Stimulated activated CD8-positive, alpha-beta memory T cell treated with anti-CD3 and anti-CD28 coated beads, Interleukin-2, amount 100 ng/mL, for 1 hour (primary cell): ENCODE measurements at places on chromosomes 1 and 21.

GRCh38 chr1:219128957-219129356 lies 44.7 kb upstream of the LYPLAL1 start:
- no peak for DNase-seq

DNA sequence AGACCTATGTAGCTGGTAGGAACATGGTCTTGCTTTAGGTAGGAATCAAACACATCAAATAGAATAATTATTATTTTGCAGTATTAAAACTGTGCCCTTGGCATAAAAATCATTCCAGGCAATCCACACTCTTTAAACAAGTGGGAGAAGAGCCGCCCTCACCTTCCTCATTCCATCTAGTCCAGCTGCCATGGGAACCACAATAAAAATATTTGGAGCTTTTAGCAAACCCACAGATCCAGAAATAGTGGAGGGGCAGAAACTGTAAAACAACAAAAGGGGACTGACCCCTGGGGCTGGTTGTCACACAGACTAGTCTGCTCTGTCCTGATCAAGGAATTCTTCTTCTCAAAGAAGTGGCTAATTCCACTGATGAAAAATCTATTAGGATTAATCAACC lies 61.6 kb downstream of the PTPRC start:
- DNase-seq, result no peak

DNA sequence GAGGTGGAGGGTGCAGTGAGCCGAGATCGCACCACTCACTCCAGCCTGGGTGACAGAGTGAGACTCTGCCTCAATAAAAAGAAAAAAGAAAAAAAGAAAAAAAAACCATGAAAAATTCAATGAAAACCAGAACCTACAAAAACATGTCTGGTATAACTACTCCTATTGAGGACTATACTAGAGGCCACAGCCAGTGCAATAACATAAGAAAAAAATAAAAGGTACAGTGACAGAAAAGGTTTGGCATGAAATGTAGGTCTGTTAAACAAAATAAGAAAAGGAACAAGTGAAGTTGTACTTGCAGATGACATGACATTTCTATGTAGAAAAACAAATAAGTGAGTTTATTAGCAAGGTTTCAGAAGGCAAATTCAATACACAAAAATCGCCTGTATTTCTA lies 8.2 kb downstream of the NADK start:
- DNase-seq, result no peak

GRCh38 chr1:19448491-19449439 lies 36.6 kb downstream of the CAPZB start:
- no peak for DNase-seq

GRCh38 chr1:30263405-30263804 lies 460.0 kb downstream of the MATN1 start:
- DNase-seq, result no peak

DNA sequence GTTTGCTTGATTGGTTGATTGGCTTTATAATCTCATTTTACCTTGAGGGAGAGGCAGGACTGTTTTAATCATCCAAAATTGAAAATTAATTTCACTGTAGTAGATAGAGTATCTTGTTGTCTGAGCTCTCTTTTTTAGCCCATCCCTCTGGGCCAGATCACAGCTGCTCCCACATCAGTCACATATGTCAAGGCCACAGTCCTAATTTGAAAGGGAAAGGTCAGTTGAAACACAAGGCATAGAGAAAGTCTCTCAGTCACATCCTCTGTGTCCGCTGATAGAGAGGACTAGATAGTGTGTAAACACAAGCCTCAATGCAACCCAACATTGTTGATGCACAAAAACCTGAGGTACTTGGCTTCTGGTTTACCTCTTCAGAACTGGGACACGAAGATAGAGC lies 6.8 kb downstream of the C1orf74 start:
- DNase-seq, result no peak

- DNase-seq, result no peak
These were observed 38.9 kb downstream of the XPR1 start for GRCh38 chr1:180670681-180671080.

DNA sequence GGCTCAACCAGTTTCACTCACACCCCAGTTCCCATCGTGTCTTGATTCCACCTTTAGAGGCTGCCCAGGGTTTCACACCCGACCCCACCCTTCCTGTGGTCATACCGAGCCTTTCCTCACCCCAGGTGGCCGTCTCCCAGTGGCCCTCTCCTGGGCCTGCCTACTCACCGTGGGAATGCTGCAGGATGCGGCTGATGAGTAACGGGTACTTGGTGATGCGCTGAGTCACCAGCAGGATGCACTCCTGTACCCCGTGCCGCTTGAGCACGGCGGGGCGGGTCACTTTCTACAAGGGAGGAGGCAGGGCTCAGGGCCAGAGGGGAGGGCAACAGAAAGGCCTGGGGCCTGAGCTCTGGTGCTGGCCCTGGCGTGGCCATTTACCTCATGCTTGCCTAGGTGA lies 16.4 kb downstream of the ARHGEF2 start:
- no peak for DNase-seq

DNA sequence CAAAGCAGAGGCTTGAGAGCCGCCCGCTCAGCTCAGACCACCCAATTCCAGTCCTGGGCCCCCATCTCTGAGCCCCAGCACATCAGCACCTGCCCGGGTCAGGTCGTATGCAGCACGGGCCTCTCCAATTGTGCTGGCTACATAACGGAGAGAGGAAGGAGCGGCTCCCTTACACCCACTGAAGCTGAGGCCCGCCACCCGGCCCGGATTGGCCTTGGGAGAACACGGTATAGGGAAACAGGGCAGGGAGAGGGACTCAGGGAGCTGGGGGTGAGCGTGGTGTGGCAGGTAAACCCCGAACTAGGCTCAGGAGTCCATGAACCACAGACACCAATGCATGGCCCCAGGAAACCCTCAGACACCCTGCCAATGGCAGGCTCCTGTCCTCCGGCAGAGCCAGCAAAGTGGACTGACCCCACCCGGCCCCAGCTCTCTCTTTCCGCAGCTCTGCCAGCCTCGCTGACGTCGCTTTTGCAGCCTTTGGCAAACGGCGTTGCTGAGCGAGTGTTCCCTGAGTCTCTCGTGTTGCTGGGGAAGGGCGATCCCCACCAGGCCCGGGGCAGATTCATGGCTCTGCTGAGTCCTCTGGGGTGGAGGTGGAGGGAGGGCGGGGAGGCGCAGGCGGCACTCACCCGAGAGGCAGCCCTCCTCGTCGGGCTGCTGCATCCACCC lies 16.5 kb downstream of the MEGF6 start:
- no peak for DNase-seq

GRCh38 chr1:21022279-21023040 lies 154.2 kb downstream of the EIF4G3 start:
- DNase-seq, result no peak

GRCh38 chr1:27575840-27576331 lies 28.1 kb downstream of the AHDC1 start:
- DNase-seq, result no peak

GRCh38 chr1:239931341-239931740 lies 160.3 kb upstream of the FMN2 start:
- no peak for DNase-seq
